ENCODE measurements at places on chromosomes 5 and 9.
A peak's percentile ranks its signal among the peaks of the same experiment; 100 is the strongest.

- DNase-seq, result no peak
These were observed 92.8 kb upstream of the CCDC112 start for GRCh38 chr5:115389034-115389798.

DNA sequence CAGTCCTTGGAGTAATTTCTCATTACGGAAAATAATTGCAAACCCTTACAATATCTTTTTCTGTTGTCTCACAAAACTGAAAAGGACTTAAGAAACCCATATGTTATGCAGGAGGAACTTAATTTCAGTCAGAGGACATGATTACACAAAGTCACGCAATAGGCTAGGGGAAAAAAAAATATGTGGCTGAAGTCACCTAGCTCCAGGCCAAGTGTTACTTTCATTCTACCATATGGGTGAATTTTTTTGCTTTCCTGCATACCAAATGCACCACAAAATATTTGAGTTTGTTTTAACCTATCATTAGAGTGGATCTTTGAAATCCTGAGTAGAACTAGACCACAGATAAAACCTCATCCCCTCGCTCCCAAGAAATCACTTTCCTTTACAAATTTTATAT, 523.5 kb downstream of the CAAP1 start:
- DNase-seq, result no peak

- peak; percentile 89 for DNase-seq
These were observed 71.5 kb downstream of the ANKRD33B start for GRCh38 chr5:10635257-10635866.

DNA sequence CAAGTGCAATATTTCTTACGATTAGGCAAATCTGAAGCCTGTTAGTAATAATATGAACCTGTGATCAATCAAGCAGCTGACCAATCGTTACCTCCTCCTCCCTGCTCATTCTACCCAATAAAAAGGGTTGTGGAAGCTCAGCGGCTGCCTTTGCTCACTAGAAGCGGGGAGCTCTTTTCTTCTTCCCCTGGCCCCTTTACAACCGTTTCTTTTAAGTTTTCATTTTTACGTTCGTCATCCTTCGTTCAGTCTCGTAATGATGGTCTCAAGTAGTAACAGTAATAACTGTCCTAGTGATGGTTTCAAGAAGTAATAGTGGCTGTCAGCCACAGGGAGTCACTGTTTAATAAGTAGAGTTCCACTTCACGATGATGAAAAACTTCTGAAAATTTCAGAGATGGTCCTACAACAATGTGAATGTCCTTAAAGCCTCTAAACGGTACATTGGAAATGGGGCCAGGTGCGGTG, 6.2 kb downstream of the UGT3A2 start:
- DNase-seq, result no peak

DNA sequence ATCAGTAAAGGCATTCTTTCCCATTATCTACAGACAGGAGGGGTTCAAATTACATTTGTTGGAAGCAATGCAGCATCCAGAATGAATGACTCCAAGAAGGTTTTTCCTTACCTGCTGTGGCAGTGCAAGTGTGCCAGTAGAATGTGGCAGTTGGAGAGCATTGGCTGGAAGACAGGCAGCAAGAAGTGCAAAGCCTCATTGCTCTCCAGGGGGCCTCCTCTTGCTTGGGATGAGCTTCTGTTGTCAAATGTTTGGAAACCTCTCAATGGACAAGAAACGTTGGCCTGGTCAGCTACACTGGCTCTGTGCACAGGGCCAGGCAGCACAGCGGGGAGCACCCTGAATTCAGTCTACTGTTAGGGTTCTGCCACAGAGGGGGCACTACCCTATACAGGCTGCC, 226.6 kb downstream of the ADCY2 start:
- DNase-seq, result no peak

DNA sequence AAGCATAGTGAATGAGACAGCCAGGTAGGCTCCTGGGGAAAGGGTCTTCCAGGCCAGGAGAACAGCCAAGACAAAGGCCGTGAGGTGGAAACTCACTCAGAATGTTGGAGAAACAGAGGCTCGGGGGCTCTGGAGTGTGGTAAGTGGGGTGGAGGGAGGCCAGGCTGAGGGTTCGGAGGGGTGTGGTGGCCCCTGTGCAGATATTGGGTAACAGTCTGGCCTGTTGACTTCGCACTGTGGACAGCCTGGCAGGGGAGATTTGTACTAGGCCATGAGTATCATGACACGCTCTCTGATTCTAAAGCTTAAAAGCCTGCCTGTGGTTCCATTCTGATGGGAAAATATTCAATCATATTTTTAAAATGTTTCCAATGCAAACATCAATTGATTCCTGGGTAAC, 239.3 kb downstream of the GADD45G start:
- DNase-seq, result no peak

- no peak for DNase-seq
These were observed 617.6 kb downstream of the TLR4 start for GRCh38 chr9:118321788-118322187.
